GM04504 (cell line): ENCODE measurements at places on chromosomes 12 and 14.

DNA sequence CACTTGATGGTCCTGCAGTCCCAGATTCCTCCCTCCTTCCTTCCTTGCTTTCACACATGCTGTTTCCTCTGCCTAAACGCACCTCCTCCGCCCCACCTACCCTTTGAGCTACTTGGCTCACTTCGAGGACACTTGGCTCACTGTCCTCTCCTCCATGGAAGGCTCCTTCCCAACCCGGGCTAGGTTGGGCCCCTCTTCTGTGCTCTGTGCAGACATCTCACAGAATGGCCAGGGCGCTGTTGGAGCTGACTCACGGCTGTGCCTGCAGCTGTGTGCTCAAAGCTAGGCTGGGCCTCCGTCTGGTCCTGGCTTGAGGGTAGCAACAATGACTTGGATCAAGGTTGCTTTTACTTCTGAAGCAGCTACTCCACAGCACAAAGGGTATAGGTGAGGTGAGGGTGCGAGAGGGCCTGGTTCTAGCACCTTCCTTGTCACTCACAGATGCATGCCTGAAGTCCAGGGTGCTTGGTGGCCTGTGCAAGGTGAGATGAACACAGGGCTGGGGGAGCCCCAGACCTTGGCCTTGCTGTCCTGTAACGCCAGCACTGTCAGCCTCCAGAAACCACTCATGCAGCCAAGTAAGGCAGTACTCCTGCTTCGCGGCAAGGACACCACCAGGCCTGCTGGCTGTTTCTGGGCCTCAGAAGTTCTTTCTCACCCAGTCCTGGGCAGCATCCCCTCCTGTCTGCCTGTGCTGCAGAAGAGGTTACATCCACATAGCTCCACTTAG is 61.8 kb downstream of the GALNT16 start:
- no peak for DNase-seq

GRCh38 chr14:59463787-59464485 is 1.2 kb downstream of the GPR135 start:
- DNase-seq = no peak

DNA sequence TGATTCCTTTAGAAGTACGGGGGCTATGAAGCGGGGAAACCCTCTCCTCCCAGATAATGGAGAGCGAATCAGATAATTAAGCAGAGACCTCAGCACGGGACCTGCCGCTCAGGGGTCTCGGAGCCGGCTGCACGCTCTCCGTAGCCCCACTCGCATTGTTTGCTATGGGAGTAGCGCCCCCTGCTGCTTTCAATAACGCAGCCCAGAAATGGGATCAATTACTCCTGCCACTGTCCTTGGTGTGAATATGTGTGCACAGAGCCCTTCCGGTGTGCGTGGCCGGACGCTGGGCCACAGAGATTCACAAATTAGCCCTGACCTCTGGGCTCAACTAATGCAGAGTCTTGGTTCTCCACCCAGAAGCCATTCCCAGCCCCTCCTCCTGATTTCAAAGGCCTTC is 76.4 kb upstream of the TMEM132C start:
- no peak for DNase-seq

DNA sequence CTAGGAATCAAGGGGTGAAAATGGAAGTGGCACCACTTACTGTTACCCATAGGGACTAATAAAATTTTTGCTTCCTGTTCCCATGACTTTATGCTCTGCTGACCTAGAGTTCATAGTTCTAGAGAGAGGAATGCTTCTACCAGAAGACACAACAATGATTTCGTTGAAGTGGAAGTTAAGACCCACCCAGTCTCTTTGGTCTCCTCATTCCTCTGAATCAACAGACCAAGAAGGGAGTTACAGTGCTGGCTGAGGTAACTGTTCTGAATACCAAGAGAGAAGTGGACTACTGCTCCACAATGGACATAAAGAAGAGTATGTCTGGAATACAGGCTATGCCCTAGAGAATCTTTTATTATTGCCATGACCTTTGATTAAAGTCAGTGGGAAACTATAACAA is 23.5 kb upstream of the DYRK2 start:
- no peak for DNase-seq

- no peak for DNase-seq
Observed at GRCh38 chr12:121980191-121980891, 41.3 kb upstream of the BCL7A start.

DNA sequence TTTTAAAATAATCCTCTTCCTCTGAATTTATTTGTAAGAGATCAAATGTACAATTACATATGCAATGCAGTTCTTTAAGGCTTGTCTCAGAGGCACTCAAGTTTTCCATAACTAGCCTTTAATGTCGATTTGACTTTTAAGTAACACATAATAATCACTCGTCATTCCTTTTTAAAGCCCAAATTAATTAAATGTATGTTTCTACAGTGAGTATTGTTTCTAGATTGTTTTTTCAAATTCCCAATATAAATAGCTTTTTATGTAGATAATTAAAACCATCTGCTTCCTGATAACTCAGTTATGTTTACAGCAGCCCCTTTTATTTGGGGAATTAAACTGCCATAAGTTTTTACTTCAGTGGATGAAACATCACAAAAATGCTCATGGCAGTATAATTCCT is 185.1 kb downstream of the ETNK1 start:
- DNase-seq = no peak

- DNase-seq = no peak
Observed at GRCh38 chr12:12470751-12471306, 91.8 kb downstream of the DUSP16 start.

DNA sequence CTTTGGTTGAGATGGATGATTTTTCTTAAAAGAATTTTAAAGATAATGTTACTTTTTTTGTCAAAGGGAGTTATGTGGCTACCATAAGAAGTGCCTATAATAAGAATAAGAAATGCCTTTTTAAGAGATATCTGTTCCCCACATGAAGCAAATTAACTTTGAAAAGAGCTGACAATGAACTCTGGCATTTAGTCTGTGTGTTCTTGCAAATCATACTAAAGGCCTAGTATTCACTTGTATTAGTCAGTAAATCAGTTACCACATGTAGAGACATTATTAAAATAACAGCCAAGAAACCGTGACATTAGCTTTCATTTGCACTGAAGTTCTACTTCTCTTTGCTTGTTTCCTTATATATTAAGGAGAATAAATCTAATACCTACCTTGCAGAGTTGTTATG is 296.3 kb downstream of the CCDC91 start:
- no peak for DNase-seq

DNA sequence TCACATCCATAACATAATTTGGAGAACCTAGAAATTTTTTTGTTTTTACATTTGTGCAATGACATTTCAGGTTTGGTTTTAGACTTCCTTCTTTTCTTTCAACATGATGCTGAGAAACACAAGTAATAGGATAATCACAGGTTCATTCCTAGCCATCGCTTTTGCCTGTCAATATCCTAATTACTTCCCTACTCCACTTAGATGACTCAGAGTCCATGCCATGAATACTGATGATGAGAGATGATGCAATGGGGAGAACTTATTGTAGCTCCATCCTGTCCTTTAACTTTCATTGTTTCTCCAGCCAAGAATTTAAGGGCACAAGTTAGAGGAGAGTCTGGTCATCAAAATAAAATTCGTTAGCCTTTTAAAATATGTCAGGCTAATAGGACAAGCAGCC is 101.3 kb downstream of the PTPRO start:
- peak; percentile 24 for DNase-seq

GRCh38 chr12:23895792-23896218 is 53.7 kb downstream of the SOX5 start:
- no peak for DNase-seq

GRCh38 chr12:132754160-132754932 is 7.3 kb downstream of the ANKLE2 start:
- DNase-seq = no peak

DNA sequence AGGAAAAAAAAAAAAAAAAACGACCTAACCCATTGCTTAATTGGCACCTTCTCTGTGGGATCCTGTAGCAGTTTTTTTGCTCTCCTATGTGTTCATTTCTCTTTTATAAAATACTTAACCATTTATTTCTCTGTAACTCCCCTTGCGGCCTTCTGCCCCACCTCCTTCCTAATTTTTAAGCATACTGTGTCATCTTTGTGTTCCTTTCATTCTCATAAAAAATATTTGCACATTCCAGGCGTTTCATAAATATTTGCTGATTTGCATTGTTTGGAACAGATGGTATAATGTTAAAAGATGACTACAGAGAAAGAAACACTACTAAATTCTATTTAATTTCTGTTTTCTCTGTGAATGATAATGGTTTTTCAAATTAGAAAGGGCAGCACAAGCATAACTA is 77.9 kb downstream of the NPAS3 start:
- no peak for DNase-seq

DNA sequence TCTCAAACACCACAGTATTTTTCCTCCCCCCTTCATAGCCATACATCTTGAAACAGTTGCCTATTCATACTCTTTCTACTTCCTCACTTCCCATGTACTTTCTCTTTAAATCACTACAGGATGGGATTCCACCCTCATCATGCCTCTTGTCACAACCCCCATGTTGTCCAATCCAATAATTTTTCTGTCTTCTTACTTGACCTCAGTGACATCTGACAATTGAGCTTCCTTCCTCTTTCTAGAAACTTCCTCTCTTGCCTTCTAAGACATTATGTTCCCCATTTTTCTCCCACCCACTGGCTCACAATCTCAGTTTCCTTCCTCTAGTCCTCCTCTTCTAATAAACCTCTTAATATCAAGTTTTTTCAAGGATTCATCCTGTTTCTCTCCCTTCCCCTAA is 5.3 kb downstream of the C2CD5 start:
- no peak for DNase-seq

DNA sequence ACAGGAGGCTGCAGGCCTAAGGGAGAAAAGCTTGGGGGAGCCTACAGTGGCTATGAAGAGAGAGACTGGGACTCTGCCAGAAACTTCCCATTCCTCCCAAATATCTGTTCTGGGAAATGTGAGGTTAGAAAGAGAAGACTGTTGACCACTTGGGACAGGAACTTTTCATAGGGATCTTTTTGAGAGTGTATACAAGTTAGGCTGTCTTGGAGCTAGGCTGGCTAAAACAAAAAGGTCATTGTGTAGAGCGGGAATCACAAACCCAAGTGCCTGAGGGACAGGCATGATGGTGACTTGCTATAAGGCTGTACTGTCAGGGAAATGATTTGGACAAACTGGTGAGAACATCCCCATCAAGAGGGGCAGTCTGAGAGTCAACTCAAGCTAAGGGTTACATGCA is 175.1 kb downstream of the GRIP1 start:
- no peak for DNase-seq

DNA sequence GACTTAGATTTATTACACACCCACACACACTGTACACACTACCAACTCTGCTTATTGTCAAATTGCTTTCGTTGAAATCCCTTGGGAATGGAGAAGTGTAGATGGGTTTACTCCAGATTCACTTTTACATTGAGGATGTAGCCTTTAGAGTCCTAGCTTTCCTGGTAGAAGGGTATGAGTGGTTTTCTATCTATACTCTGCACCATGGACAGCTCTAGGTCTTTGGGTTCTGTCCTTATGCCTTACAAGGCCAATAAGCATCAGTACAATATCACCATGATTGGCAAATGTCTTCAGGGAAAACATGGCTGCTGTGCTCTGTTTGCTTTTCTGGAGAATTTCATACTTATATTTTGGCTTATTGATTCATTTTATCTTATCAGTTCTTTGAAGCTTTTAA is 1063.9 kb downstream of the SLC6A15 start:
- DNase-seq = no peak

DNA sequence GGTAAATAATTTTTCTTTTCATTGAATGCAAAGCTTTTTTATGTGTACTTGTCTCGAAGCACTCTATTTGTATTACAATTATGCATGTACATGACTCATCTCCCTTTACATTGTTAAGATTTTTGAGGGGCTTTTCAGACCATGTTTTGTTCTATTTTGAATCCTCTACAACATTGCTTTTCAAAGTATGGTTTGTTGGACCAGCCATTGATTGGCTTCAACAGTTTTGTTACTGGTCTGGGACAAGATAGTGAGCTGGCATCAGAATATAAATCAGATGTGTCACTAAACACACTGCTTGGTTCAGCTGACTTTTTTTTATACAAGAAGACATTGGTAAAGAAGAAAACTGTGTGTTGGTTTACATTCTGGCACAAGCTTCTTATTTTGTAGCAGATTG is 122.3 kb downstream of the MON2 start:
- DNase-seq = no peak

DNA sequence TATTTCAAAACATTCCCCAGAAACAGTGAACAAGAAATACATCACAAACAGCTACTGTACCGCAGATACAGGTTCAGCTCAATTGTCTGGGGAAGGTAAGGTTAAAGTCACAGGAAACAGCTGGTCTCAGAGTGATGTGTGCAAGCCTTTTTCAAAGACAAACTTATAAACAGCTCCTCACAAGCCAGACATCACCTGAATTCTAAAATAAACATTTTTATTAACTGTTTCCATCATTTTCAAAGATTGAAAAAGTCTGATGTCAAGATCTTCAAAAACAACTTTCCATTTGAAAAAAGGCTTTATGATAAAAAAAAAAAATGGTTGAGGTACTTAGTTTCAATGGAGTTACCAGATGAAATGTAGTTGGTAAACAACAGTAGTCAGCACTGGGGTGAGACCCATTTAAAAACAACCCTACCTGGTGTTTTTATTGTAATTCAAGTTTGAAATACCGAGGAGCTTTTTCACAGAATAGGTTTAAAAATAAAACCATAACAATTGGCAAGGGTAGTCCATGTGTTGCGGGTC is 4.0 kb downstream of the BTG1 start:
- DNase-seq = no peak

GRCh38 chr12:76634133-76634532 is 74.6 kb upstream of the OSBPL8 start:
- no peak for DNase-seq

DNA sequence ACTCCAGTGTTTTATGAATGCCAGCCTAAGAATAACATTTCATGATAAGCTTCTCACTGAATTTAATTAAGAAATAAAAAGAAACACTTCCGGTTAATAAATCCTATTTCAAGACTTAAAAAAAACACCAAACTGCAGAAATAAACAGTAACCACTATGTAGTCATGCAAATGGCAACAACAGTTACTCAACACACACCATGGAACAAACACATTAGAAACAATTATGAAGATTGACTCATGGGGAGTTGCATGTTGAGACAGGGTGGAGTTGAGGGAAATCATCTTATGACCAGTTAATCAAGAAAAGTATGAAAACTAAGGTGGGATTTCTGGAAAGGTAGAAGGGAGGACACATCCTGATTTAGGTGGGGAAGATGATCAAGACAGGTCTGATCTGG is 52.7 kb downstream of the PLBD1 start:
- DNase-seq = no peak

GRCh38 chr12:76947304-76947703 is 68.5 kb upstream of the CSRP2 start:
- DNase-seq = no peak

DNA sequence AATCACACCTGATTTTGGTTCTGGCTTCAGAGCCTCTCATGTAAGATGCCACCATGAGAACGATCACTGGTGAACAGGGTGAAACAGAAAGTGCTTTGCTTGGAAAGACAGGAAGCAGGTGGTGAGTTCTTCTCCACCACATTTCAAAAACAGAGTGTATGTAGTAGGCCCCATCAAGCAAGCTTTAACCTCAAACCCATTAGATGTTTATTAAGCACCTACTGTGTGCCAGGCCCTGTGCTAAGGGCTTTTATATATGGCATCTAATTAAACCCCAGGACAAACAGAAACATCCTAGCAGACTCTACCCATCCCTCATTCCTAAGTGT is 47.8 kb upstream of the MED13L start:
- DNase-seq = no peak
